ENCODE measurements at places on chromosomes 5 and 9.

DNA sequence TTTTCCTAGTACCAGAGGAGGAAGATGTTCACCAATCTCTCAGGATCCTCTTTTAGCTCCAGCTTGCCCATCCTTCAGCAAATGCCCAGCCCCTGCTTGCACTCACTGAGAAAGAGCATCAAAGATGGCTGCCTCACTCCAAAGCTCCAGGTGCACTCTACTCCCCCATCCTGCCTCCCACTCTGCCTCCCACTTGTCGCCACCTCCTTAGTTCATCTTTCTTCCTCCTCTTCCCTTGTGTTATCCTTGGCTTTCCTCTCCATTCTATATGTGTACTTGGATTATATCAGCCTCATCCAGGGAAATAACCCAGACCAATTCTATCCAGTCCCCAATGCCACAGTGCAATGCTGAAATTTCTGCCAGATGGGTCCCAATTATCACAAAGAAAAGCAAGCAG is 87.1 kb upstream of the CPLX2 start:
- DNase-seq: no peak

- DNase-seq: peak; percentile 47
Observed at GRCh38 chr9:113511856-113512761, 48.6 kb downstream of the RGS3 start.

GRCh38 chr9:82105729-82106128 is 117.2 kb downstream of the SPATA31D1 start:
- no peak for DNase-seq

DNA sequence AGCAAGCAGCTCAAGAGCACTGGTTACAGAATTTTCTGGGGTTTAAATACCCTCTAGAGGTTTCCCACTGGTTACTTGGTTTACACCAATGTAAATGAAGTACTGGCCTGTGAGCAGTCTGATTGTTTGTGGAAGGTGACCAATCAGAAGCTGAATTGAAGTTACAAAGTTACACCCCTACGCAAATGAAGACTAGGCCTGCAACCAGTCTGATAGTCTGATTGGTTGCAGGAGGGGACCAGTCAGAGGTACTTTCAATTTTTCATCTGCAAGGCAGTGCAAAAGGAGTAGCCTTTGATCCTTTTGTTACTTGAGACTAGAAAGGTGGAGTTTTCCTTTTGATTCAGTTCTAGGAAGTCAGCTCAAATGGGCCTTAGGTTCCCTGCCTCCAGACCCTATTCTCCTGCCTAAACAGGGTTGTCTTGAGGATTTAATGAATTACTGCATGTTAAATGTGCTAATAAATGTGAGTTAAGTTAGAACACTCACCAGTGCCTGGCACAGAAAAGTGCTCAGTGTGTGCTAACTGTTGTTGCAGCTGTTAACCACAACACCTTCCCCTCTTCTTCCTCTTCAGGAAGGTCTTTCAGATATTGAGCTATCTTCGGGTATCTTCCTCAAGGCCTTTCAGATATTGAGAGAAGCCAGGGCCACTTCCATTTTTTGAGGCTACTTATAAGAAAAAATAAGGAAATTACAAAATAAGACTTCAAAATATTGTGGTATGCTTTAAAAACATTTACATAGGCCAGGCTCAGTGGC is 32.1 kb upstream of the CLINT1 start:
- DNase-seq: no peak

DNA sequence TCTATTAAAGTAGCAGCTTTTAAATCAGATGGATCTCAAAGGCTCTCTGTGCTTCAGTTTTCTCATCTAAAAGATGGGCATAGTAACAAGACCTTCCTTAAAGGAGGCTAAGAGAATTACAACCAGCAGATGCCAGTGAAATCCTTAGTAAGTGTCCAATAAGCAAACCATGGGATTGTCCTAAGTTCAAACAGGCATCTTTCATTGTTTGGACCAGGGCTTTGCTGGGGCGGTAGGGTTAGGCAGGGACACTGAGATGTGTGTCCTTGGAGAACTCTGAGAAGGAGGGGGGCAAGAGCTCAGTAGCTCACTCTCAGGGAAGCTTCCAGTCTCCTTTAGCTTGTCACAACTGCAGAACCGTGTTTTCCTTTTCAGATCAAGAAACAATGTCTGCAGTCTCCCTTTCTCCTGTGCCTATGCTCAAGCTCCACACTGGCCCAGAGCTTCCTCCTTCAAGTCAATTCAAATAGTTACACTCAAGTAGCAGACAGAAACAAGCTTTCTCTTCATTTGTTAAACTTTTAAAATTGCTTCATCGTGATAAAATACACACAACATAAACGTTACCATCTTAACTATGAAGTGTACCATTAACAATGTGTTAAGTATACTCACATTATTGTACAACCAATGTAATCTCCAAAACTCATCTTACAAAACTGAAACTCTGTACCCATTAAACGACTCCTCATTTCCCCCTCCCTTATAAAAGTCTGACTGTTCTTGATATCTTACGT is 216.2 kb downstream of the PIK3R1 start:
- no peak for DNase-seq

- DNase-seq: no peak
Observed at GRCh38 chr9:14311956-14312685, 1.8 kb downstream of the NFIB start.

- no peak for DNase-seq
Observed at GRCh38 chr9:14014218-14014617, 299.7 kb downstream of the NFIB start.

- DNase-seq: no peak
Observed at GRCh38 chr5:128631771-128632170, 93.7 kb upstream of the FBN2 start.

DNA sequence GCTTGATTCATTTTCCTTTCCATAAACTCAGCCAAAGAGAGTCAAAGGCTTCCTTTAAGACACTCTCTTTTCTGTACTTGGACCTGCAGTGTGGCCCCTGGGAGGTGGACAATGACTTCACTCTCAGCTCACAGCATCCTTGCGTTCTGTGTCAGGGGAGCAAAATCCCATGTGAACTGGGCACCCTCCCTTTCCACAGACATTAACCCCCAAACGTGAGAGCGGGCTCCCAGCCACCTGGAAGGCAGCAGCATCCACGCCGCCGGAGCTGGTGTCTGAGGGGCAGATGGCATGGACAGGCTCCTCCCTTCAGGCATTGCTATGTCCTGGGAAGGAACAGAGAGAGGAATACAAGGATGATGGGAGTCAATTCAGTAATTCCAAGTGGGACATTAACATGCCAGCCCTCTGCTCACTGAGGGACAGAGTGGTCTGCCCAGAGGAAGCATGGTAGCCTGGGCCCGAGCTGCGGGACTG is 39.5 kb downstream of the TRIP13 start:
- DNase-seq: no peak

DNA sequence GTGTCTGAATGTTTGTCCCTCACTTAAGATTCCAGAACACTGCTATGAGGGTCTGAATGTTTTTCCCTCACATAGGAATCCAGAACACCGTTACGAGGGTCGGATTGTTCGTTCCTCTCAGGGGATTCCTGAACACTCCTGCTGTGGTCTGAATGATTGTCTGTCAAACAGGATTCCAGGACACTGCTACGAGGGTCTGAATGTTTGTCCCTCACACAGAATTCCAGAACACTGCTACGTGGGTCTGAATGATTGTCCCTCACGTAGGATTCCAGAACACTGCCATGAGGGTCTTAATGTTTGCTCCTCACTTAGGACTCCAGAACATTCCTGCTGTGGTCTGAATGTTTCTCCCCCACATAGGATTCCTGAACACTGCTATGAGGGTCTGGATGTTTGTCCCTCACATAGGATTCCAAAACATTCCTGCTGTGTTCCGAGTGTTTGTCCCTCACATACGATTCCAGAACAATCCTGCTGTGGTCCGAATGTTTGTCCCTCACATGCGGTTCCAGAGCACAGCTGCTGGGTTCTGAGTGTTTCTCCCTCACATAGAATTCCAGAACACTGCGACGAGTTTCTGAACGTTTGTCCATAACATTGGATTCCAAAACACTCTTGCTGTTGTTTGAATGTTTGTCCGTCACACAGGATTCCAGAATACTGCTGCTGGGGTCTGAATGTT is 199.5 kb downstream of the FOXD4L6 start:
- no peak for DNase-seq

DNA sequence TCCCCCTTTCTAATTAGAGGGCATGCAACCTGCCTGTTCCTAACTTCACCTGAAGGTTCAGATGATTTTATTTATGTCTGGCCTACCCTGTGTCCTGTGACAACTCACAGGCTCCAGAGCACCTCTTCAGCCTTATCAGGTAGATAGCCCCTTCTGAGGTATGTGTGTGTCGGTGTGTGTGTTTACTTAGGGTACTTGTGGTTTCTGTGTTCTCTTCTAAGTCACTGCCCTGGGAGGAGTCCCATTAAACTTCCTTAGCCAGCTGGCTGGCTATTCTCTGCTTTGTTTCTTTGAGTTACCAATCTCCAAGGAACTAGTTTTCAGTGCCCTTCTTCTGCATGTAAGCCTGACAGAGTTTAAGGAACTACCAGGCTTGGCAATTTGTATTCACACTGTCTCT is 74.9 kb downstream of the UNC13B start:
- no peak for DNase-seq

GRCh38 chr5:175257847-175258194 is 186.2 kb downstream of the DRD1 start:
- DNase-seq: no peak

DNA sequence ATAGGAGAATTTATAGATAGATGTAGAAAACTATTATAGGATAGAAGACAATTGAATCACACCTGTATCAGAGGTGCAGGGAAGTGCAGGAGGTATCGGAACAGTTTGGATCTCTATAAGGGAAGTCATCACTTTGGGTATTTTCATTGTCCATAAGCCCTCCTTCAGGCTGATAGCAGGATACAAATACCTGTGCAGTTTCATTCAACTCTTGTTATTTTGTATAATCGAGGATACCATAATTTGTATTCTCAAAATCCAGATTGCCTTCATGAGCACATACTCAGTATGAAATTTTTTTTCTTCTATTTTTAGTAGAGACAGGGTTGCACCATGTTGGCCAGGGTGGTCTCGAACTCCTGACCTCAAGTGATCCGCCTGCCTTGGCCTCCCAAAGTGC is 289.1 kb downstream of the AOPEP start:
- DNase-seq: no peak

DNA sequence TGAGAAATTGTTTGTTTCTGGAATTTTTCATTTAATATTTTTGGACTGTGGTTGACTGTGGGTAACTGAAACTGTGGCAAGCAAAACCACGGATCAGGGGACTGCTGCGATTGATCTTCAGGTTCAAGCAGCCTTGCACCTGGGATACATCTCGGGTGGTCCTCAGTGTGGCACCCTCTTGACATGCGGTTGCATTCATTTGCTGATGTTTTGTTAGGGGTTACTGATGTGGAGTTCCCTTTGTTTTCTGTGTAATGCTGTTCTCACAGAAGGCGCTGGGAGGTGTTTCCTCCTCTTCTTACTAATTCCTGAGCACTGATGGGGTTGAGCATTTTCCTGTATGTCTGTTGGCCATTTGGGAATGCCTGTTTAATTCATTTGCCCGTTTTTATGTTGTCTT is 60.4 kb downstream of the EHMT1 start:
- no peak for DNase-seq

GRCh38 chr5:140261403-140262171 is 41.3 kb downstream of the PFDN1 start:
- DNase-seq: no peak

DNA sequence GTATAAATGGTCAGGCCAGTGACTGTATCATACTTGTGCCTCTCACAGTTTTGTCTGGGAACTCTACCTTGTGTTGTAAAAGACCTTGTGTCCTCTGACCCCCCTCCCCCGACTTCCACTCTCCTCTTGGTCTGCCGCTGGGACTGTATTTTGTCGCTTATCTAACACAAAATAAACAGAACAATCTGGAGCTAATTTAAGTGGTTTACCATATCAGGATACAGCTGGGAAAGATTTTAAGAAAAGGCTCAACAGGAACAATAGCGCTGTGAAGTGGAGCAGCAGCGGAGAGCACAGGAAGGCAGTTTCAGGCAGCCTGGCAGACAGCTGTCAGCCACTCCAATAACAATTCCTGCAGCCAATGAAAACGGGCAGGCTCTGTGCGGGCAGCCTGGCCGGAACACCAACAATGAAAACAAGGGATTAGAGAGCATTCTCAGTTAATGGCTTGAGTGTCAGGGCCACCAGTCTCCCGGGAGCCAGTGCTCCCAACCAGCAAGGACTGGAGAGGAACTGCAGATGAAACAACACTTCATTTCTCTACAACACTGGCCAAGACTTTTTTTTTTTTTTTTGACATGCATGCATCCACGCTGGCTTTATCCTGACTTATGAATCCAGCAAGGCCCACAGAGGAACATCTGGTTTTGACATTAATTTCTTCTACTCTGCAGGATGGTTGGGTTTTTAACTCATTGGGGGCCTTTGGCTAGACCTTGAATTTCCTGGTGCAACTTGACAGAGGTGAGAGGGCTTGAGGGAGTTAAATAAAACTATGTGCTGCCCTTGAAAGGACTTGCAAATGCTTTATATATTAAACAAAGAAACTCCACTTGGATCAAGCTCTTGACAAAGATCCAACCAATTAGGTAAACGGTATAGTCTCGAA is 76.7 kb downstream of the ARSB start:
- no peak for DNase-seq

Data from stimulated activated CD8-positive, alpha-beta memory T cell treated with anti-CD3 and anti-CD28 coated beads, Interleukin-4, amount 100 ng/mL, for 1 hour (primary cell).